ENCODE measurements at places on chromosomes 11 and 22.

- DNase-seq, result no peak
Observed at GRCh38 chr11:36657610-36658267, 59.7 kb upstream of the RAG2 start.

GRCh38 chr11:126290887-126291286, 8.0 kb downstream of the TIRAP start:
- no peak for DNase-seq

GRCh38 chr22:28620244-28620922, 59.3 kb downstream of the TTC28 start:
- DNase-seq, result no peak

DNA sequence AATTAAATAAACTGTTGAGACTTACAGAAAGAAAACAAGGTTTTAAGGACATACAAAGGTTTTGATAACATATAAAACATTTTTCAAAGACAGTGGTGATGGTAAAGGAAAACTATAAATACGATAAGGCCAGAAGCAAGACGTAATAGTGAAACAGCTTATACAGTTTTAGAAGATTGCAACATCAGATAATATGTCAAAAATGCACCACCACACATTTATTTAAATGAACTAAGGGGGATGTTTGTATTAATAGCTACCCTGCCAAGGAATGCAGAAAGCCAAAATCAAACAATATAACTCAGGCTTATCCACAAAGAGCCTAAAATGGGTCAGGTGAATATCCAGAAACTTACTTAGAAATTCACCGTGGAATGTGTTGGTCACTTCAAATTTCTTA, 981.6 kb upstream of the FAT3 start:
- DNase-seq, result no peak

GRCh38 chr11:6654281-6655019, 1.2 kb downstream of the DCHS1 start:
- DNase-seq, result no peak

GRCh38 chr11:125398475-125398874, 97.6 kb downstream of the FEZ1 start:
- DNase-seq, result no peak

DNA sequence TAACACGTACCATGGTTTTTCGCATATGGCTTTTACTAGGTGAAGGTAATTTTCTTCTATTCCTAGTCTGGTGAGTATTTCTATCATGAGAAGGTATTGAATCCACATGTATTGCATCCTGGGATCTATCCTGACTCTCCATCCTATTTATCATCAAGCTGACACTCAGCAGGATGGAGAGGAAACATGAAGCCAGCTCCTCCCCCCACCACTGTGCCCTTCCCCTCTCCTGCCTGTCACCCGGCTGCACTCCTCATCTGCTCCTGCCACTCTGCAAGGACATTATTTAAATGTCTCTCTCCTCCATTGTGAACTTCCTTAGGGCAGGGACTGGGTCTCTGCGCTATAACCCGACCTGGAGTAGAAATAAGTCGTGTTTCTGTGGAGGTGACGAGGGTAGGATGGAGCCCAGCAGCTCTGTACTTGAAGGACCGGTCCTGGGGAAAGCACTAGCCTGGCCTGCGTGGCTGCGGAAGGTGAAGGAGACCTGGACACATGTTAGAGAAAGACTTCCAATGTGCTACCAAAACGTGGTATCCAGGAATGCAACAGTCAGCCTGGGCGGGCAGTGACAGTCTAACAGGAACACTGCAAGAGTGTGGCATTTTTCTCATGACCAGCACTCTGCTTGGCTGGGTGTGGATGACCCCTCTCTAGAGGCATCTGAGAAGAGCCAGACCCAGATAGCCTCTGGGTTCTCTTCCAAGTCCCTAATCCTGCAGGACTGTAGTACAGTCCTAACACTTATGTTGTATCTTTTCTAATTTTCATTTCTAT, 111.2 kb downstream of the MICAL3 start:
- DNase-seq, result no peak

- DNase-seq, result no peak
Observed at GRCh38 chr11:60992842-60993409, 21.4 kb downstream of the CD6 start.

- no peak for DNase-seq
Observed at GRCh38 chr11:95269036-95269819, 38.2 kb upstream of the SESN3 start.

GRCh38 chr11:94658386-94658785, 91.2 kb downstream of the PIWIL4 start:
- no peak for DNase-seq

DNA sequence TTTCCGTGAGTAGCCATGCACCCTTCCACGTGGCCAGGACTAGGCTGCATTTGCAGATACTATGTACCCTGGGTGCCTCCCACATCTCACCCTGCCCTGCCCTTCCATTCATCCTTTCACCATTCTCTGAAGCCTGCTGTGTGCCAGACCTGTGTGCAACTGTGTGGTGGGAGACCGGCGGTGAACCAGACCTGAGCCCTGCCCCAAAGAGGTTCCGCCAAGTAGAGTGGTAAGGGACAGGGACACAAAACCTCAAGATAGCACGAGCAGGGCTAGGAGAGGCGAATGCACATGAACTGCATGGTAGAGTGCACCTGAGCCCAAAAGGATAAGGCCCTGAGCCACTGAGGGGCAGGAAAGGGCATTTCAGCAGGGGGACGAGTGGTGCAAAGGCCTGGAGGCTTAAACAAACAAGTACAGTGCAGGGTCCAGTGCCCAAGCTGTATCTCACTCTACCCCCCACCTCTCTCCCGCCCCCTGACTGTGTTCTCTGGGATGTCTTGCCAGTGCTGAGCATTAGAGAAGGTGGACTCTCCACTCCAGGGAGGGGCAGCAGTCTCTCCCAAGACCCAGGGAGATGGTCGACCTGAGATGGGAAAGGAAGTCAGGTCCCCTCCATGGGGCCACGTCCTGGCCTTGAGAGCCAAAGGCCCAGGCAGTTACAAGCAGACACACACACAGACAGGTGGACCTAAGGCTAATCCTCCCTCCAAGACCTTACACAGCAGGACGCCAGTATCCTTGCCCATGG, 14.1 kb upstream of the ARAP1 start:
- no peak for DNase-seq

GRCh38 chr11:79189055-79189454, 251.8 kb downstream of the TENM4 start:
- peak; percentile 8 for DNase-seq

DNA sequence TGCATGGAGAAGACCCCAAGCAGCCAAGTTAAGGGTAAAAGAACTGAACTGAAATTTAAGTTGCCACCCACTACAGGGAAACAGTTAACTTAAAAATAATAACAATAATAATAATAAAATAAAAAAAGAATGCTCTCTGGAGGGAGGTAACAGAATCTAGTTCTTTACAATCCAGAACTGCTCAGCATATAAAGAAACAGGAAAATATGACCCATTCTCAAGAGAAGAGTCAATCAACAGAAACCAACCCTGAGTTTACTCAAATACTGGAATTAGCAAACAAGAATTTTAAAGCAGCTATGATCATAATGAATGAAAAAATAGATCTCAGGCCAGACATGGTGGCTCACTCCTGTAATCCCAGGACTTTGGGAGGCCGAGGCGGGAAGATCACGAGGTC, 53.8 kb downstream of the DENND5A start:
- DNase-seq, result no peak

DNA sequence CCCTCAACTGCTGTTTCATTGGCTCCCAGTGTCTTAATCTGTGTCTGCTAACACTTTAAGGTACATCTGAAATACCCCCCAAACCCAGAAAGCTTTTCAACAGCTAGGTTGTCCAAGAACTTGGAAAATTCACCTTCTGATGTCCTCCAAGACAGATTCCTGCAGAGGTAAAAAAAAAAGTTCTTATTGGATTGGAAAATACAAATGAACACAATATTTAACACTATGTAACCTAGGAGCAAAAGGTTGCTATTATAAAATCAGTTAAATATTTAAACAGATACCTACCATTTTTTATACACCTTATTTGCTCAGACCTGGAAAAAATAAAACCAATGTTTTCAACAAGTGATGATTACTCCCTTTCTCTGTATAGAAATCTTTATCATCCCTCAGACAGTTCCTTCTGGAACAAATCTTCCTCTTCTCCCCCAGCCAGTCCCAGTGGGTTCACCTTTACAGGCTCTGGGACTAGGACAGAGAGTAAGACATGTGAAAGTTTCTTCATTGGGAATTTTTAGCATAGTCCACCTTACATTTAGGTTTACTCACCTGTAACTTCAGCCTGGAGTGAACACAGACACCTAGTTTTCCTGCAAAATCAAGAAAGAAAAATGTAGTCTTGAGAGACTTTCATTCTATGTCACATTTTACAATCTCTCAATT, 13.3 kb upstream of the WDR74 start:
- DNase-seq, result no peak

GRCh38 chr11:45906965-45907611, at the start of gene FREY1:
Gene FREY1 (minus strand): TSS chr11:45907271. CDS start chr11:45907245, 26 bp downstream.
- peak; percentile 55 for DNase-seq

GRCh38 chr11:70445091-70445490, 46.8 kb downstream of the CTTN start:
- no peak for DNase-seq

GRCh38 chr22:26409719-26410335, 19.2 kb upstream of the ASPHD2 start:
- DNase-seq, result no peak

GRCh38 chr11:24848857-24849256, 352.0 kb downstream of the LUZP2 start:
- no peak for DNase-seq

DNA sequence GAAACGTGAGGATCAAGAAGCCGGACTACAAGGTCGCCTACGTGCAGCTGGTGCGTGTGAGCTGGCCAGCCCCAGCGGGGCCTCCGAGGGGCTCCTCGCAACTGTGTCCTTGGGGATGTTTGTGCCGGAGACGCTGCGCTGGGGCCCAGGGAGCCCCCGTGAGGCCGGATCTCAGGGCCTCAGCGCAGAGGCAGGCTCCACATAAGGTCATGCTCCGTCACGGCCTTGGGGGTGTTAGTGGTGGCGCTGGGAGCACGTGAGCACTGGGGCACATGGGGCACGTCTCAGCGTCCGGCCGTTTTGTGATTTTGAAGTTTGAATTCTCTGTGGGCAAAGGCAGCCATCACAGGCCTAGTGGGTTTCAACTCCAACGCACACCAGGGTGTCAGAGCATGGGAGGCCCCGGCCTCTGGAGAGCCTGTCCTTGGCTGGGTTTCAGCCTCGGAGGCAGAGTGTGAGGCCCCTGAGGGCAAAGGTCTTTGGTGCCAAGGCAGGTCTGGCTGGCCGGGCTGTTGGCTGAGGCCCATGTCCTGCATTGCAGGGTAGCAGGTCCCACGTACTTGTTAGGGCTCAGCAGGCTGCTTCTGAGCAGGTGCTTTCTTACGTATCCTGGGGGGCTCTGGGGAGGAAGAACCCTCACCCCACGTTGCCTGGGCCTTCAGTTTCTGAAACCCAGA, 5.8 kb downstream of the MRPL23 start:
- DNase-seq, result no peak

- DNase-seq, result no peak
Observed at GRCh38 chr11:37422511-37422910, 824.5 kb upstream of the RAG2 start.

DNA sequence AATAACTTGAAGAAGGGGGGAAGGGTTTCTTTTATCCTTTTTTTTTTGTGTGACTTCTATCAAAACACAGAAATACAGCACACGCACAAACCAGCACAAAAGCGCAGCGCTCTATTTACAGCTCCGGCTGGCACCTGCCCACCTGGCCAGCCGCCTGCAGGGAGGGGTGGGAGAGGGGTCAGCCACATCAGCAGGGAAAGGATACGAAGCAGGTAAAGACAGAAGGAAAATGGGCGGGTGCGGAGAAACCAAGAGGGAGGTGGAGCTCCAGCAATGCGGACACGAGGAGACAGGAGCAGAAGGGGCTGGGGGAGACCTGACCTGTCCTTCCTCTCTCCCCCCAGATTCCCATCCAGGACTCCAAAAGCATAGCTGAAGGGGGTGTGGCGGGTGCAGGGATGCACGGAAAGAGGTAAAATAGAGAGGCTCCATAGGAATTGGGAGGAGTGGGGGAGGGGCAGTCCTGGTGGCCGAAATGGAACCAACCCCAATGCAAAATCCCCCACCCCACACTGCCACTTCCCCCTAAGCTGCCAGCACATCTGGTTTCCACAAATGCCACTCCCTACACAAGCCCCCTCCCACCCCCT, 14.1 kb downstream of the CXCR5 start:
- no peak for DNase-seq

GRCh38 chr11:101444851-101445250, 139.0 kb downstream of the TRPC6 start:
- no peak for DNase-seq

DNA sequence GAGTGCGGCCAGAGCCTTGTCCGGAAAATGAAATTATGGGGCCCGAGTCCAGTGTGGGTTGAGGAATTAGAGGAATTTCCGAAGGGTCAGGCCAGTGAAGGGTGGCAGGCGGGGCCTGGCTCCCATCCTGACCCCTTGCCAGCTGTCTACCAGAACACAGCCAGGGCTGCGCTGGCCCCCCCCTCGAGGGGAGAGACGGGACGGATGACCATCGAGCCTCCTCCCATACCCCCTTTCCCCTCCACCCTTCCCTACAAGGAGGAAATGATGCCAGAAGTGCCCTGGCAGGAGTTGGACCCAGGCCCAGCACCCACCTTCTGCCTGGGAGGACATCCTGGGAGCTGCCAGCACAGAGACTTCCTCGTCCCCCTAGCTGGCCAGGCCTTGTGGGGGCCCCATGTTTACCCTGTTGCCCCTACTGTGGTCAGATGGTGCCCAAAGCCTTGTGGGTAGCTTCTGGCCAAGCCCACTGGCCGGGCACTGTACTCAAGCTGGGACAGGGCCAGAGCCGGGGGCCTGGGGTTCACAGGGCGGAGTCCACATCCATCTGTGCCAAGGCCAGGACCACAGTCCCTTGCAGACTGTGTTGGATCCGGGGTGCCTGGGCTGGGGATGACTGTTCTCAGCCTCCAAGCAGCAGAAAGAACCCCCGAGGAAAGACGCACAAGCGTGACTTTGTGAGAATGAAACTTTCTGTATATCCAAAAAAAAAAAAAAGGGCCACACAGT, 20.8 kb downstream of the ARVCF start:
- no peak for DNase-seq

DNA sequence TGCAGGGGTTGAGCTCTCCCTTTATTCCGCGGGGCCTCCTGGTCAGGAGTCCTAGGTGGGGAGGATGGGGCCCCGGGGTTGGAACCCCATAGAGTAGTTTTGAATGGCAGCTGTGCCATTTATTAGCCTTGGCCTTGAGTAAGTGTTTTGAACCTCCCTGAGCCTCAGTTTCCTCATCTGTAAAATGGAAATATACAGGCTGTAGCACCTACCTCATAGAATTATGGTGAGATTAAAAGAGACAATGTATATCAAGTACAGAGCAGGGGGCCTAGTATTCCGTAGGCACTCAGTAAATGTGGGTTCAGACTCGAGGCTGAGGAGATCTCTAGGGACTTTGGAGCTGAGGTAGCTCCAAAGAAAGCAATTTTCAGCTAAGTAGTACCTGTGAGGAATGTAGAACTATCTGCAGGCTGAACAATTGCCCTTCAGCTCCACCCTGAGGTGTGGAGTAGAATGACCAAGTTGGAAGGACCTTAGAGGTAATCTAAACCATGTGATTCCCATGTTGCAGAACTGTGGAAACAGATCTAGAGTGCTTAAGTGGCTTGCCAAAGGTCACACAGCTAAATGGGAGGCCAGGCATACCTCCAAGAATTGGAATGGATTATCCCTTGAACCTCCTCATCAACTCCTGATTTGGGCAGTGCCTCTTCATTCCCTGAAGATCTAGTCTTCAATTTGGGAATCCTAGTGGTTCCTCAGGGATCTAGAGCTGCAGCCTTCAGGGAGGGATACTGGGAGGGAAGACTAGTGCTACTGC, 682 bp downstream of the PGAP2 start:
- DNase-seq, result peak; percentile 61
